AG20443 (cell line): ENCODE measurements at places on chromosomes 3 and 15.

- peak; percentile 86 for DNase-seq
Measured at GRCh38 chr3:53773611-53774368, 72.4 kb downstream of the CHDH start.

DNA sequence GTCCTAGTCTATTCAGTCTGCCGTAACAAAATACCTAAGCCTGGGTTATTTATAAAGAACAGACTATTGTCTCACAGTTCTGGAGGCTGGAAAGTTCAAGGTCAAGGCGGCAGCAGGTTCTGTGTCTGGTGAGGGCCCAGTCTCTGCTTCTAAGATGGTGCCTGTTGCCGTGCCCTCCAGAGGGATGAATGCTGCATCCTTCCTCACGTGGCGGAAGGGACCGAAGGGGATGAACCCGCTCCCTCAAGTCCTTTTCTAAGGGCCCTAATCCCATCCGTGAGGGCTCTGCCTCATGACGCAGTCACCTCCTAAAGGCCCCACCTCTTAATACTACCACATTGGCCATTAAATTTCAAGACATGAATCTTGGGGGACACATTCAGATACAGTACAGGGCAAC, 133.7 kb downstream of the CHSY1 start:
- no peak for DNase-seq

- DNase-seq: no peak
Measured at GRCh38 chr15:37638116-37638515, 296.3 kb upstream of the TMCO5A start.

DNA sequence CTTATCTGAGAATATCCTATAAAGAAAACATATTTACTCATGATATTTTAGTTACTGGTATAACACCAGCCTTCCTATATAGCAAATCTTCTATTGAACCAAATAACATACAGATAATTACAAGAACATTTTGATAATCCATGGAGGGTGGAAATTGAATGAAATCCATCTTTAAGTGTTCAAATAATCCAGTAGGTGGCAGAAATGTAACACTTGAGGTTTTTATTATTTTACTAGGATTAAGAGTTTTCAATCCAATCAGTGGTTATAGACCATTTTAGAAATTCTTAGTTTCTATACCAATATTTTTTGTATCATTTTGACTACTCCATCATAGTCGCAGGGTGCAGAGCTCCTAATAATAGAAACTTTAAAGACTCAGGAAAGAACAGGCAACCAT, 101.9 kb upstream of the KCNH8 start:
- DNase-seq: no peak

- no peak for DNase-seq
Measured at GRCh38 chr3:127816783-127817405, 5.4 kb downstream of the MGLL start.

DNA sequence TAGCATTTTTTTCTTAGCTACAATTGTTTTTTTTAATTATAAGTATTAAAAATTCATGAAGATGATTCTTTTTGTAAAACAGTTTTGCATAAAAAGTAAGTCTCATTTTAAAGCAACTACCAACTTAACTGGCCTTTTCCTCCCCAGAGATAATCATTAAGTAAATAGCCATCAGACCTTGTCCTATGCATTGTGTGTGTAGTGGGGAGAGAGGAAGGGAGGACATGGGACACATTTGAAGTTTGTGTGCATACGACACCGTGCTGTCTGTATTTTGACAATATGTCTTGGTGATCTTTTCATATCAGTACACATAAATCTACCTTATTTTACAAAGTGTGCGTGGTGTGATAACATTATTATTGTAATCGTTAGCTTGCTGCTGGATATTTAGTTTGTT, 8.1 kb downstream of the SNRPN start:
- DNase-seq: no peak

GRCh38 chr3:180408654-180409053, 193.3 kb upstream of the TTC14 start:
- no peak for DNase-seq

- DNase-seq: no peak
Measured at GRCh38 chr3:158703566-158703965, 28.7 kb downstream of the RARRES1 start.

GRCh38 chr3:143826296-143826695, 22.0 kb downstream of the SLC9A9 start:
- DNase-seq: no peak

GRCh38 chr15:47460795-47461573, 256.3 kb upstream of the SEMA6D start:
- DNase-seq: no peak

DNA sequence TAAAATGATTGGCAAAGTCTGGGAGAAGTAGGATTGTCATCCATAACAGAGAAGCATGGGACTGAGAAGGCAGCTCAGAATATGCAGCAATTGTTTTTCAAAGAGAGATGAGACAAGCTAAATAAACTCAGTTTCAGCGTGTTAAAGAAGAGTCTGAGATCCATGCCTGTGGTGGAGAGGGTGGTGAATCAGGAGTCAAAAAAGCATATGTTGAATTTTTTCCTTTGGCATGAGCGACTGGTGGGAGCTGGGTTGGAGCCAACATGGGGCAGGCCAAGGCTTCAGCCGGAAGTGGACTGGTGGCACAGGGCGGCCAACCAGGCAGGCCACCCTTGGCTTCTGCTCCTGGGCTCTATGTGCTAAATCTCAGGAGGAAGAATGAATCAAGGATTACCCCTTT, 102.0 kb downstream of the SST start:
- no peak for DNase-seq

GRCh38 chr15:87973501-87974215, 282.9 kb downstream of the NTRK3 start:
- no peak for DNase-seq

DNA sequence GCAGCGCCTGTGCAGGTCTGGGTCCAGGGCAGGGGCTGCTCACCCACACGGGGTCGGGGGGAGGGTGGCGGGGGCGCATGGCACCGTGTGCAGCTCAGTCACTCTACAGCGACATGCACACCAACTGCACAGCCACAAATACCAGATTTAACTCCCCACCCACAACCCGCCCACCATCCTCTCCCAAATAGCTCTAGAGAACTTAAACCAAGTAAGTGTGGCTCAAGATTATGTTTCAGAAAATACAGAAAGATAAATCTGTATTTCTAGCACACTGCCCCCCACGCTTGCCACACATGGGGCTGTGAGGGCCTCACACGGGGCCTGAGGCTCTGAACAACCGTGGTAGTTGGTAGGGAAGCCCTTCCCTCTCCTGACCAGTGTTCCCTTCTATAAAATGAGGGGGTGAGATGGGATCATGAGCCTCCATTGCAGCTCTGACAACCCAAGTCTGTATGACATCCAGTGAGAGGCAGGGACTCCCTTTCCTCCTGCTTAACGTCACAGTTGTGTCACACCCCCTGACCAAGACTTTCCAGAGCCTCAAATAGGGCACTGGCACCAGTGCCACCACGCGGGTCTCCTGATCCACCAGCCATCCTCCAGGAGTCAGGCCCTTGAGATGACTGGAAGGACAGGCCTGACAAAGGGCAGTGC, 23.1 kb downstream of the POC1A start:
- no peak for DNase-seq

- DNase-seq: peak; percentile 16
Measured at GRCh38 chr3:93989241-93989640, 9.3 kb downstream of the ARL13B start.

DNA sequence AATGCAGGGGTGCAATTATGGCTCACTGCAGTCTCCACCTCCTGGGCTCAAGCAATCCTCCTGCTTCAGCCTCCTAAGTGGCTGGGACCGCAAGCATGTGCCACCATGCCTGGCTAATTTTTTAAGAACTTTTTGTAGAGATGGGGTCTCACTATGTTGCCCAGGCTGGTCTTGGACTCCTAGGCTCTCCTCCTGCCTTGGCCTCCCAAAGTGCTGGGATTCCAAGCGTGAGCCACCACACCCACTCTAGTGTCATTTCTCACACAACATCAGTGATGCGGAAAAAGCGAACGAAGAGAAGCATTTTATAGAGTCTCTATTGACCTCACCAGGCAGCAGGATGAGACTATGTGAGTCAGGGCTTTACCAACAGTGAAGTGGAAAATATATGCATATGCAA, 137.7 kb downstream of the PLD1 start:
- no peak for DNase-seq

DNA sequence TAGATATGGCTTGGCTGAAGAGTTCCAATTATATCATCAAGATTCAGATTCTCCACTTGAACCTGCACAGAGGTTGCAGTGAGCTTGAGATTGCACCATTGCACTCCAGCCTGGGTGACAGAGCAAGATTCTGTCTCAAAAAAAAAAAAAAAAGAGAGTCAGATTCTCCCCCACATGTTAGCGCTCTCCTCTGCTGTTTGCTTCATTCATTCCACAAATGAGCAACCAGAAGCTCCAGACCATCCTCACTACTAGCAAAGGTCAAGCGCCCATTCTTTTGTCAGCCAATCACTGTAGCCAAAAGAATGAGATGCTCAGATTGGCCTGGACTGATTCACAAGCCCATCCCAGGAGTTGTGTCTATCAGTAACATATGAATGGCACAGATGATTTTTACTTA, 28.4 kb upstream of the TCF12 start:
- DNase-seq: no peak

- DNase-seq: no peak
Measured at GRCh38 chr3:115228266-115228665, 81.2 kb upstream of the ZBTB20 start.

GRCh38 chr3:57173687-57174086, 8.5 kb upstream of the IL17RD start:
- DNase-seq: no peak

GRCh38 chr3:32154205-32154579, 47.8 kb downstream of the GPD1L start:
- DNase-seq: no peak

GRCh38 chr3:187989575-187990153, 164.3 kb upstream of the LPP start:
- DNase-seq: no peak

GRCh38 chr15:78061963-78062427, 15.5 kb downstream of the TBC1D2B start:
- DNase-seq: peak; percentile 48

GRCh38 chr15:38072348-38073177, 138.1 kb downstream of the TMCO5A start:
- peak; percentile 88 for DNase-seq

- no peak for DNase-seq
Measured at GRCh38 chr3:191296041-191296541, 33.1 kb upstream of the CCDC50 start.

DNA sequence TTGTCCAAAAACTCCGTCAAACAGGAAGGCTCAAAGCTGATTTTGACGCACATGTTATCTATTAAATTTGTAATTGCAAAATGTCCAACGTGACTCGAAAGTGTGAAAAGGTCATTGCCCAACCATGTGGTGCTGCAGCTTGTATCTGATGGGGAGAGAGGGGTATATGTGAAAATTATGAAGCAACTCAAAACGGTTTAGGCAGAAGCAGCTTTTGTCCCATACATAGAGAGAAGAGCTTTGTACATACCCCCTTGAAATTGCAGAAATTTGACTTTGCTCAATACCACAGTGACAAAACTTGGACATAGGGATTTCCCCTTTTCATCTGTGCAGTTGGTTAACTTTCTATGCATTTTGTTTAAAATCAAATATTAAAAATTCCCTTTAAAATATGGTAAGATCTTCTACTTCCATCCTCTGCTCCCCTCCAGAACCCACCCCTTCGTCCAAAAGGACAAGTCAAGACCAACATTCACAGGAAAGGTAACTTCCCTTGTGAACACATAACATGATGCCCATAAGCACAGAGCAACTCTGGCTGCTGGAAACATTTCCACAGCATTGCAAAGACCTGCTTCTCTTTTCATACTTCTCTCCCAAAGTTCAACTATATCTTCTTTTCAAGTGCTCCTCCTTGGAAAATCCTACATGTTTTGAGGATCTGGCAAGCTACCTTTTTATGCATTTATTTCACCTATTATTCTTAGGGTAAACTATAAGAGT, 253.7 kb upstream of the THBS1 start:
- DNase-seq: no peak

DNA sequence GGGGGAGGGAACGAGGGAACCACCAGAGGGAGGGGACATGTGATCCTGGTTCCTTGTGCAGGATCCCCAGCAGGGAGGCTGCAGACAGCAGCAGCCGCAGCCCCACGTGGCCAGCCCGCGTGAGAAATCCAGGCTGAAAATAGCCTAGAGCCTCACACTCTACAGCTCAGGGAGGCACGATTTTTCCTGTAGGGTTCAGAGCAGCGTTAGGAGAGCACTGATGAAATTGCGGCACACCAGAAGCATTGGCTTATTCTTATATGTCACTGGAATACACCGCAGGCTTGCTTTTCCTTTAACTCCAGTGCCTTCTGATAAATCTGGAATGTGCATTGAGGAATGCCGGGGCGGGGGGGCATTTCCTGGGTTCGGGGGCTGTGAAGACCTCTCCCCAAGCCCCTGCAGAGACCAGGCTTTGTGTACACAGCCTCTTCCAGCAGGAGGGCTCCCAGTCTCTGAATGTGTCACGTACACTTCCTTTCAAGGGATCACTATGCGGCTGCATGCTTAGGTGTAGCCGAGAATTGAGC, 193.0 kb downstream of the ATP10A start:
- peak; percentile 89 for DNase-seq

- no peak for DNase-seq
Measured at GRCh38 chr15:94099574-94099960, 131.8 kb upstream of the MCTP2 start.

GRCh38 chr3:153273767-153274435, 111.9 kb downstream of the RAP2B start:
- DNase-seq: peak; percentile 58

- DNase-seq: no peak
Measured at GRCh38 chr3:195856410-195857084, 44.8 kb upstream of the MUC4 start.

- DNase-seq: no peak
Measured at GRCh38 chr15:62792986-62793751, 249.4 kb upstream of the TPM1 start.

- DNase-seq: no peak
Measured at GRCh38 chr3:105622169-105622568, 246.6 kb downstream of the CBLB start.

GRCh38 chr3:52222319-52223221, 2.9 kb downstream of the TLR9 start:
- DNase-seq: no peak

DNA sequence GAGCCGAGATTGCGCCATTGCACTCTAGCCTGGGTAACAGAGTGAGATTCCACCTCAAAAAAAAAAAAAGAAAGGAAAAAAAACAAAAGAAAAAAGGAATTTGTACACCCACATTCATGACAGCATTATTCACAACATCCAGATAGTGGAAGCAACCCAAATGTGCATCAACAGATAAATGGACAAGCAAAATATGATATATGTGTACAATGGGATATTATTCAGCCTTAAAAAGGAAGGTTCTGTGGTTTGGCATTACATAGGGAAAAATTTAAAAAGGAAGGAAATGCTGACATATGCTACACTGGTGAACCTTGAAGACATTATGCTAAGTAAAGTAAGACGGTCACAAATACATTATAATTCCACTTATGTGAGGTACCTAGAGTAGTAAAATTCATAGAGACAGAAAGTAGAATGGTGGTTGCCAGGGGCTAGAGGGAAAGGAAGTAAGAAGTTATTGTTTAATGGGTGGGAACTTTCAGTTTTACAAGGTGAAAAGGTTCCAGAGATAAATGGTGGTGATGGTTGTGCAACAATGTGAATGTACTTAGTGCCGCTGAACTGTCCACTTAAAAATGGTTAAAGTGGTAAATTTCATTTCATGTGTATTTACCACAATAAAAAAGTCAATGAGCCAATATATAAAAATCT, 118.5 kb downstream of the MYLK start:
- DNase-seq: no peak
